Fibroblast of skin of left biceps (primary cell): ENCODE measurements at places on chromosomes 11 and 22.

GRCh38 chr22:49768951-49769690 is 58.6 kb downstream of the BRD1 start:
- no peak for DNase-seq

- no peak for DNase-seq
These were observed 28.6 kb downstream of the RIBC2 start for GRCh38 chr22:45442116-45442515.

DNA sequence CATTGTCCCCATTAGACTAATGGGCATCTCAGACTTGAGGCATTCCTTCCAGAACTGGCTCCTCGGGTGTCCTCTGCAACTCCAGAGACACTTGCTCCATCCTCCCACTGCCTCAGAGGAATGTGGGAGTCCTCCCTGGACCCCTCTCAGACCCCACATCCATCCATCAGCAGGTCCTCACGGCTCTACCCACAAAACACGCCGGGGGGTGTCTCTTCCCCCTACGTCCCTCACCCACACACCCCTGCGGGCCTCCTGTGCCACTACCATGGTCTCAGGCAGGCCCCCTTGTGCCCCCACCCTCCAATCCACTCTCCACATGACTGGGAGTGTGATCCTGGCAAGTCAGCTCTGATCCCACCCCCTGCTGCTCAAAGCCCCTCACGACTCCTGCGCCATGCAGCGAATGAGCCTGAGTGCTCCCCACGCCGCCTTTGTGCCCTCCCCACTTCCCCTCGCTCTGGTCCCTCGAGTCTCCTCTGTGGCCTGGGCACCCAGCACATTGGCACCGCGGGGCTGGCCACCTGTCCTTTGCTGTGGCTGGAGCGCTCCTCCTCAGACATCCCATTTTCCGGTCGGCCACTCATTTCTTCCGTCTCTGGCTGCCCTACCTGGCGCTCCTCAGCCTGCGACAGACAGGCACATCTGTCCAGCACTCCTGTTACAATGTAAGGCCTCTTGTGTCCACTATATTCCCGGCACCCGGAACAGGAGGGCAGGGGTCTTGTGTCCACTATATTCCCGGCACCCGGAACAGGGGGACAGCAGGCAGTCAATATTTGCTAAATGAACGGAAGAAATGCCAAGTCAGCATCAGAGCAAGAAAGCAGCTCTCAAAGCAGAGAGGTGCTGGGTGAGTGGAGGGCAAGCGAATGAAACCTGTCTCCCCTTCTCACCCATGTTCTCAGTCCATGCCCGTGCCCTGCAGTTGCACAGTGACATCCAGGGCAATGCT is 14.2 kb upstream of the MOB2 start:
- no peak for DNase-seq

- peak; percentile 79 for DNase-seq
These were observed 12.9 kb upstream of the CRKL start for GRCh38 chr22:20904008-20904979.

GRCh38 chr11:92166335-92166734 is 58.3 kb upstream of the FAT3 start:
- no peak for DNase-seq

DNA sequence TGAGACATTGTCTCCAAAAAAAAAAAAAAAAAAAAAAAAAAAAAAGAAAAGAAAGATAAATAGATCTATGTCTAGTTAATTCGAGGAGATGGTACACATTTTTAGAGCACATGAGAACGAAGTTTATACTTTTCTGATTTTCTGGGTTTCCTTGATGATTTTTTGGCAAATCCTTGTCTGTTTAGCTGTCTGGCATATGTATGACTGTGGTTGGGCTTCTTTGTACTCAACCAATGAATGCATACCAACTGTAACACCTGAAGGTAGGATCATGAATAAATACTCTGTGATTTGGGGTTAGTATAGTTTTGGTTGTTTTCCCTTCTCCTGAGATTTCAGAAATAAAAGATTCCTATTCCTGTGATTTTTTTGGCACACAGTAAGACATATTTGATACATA is 63.1 kb downstream of the ARHGEF12 start:
- no peak for DNase-seq

GRCh38 chr11:113587308-113587739 is 112.1 kb upstream of the DRD2 start:
- DNase-seq: no peak

DNA sequence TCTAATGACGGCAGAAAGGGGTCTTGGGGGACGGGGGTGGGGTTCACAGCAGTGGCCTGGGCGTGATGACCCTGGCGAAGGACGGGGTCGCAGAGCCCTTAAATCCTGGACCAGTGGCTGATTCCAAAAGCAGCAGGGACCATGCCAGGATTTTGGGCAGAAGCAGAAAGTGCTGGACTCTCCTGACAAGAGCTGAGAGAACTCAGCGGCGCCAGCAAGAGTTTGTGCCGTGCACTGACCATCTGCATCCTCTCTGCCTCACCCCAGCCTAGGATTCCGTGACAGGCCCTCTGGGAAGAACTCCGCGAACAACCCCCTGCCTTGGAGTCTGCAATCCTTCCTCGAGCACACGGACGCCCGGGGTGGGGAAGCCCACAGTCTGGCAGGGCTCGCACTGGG is 644 bp upstream of the NDUFV1 start:
- DNase-seq: no peak

DNA sequence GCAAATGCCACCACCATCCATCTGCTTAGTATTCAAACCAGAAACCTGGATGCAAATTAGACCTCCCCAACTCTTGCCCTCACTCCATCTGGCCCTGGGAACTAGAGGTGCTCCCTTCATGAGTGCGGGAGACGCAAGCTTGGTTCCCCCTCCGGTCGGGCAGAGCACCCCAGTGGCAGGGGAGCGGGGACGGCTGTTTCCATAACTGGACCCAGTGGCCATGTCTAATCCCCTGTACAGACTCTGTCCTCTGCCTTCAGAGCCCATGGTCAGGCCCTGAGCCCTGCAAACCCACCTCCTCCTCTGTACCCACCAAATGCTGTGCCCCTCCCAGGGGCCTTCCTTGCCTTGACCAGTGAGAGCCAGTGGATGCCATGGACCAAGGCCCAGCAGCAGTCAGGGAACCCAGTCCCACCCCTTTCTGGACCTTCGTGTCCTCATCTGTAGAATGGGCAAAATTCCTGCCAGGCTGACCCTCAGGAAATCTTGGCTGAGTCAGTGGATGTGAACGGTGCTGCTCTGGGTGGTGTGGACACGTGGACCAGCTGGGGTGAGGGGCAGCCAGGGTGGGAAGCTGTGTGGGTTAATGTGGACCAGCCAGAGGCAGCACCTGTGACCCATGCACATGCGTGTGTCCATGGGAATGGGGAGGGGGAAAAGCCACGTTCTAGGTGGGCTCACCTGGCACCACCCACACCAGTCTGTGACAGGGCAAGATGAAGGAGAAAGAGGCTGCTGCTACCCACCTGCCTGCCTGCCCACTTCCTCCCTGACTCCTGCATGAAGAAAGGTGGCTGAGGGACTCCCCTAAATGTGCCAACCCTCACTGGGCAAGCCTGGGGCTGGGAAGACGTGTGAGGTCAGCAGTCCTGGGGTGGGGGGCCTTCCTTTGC is 72.8 kb downstream of the LRRC32 start:
- no peak for DNase-seq

- DNase-seq: no peak
These were observed 161.6 kb upstream of the SYN3 start for GRCh38 chr22:33219648-33220384.

GRCh38 chr11:21896746-21897602 is 295.9 kb upstream of the ANO5 start:
- no peak for DNase-seq

GRCh38 chr11:63681321-63682065 is at the start of gene RTN3:
Gene RTN3 (plus strand): TSS chr11:63681500. CDS start chr11:63681637, 137 bp downstream.
- DNase-seq: peak; percentile 91

DNA sequence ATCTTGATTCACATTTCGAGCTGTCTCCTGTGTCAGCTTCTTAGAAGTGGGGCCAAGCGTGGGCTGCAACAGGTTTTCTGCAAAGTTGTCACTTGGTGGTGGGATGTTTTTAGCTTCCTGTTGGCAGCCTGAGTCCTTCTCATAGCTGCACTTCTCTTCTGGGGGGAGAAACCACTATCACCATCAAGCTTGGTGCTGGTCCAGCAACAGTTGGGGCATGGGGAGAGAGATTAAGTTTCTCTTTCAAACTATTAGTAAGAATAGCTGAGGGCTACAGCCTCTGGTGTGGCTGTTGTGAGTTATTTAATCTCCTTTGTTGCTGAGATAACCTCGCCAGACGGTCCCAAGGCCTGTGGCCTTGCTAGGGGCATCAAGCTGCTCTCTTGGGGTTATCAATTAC is 123.3 kb upstream of the CRYBB3 start:
- DNase-seq: no peak

- no peak for DNase-seq
These were observed 14.8 kb downstream of the MOB2 start for GRCh38 chr11:1471736-1472135.

DNA sequence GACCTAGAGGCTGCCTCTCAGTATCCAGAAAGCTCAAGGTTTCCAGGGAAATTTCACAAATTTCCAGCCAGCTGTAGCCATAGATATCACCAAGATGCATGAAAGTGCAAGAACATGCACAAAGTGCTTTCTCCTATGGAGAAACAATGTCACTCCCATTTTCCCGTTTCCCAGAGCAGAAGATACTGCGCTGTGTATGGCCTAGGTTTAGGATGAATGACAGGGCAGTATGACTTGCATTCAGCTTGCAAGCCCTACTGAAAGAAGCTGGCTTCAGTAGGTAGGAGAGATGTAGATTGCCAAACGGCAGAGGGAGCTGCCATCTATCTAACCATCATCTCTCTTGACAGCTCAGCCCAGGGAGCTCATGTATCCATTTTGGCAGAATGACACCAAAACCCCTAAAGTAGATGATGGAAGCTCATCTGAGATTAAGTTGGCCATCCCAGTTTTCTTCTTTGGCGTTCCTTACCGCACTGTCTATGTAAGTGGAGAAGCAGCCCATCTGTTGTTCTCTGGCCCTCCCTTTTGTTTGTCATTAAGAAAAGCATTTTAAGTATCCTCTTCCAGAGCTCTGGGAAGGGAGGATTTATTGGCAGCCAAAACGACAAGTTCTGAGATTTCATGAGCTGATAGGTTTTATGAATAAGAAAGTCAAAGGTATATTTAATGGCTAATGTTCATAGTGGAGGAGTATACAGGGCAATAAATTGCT is 4.6 kb downstream of the TECTA start:
- DNase-seq: no peak

DNA sequence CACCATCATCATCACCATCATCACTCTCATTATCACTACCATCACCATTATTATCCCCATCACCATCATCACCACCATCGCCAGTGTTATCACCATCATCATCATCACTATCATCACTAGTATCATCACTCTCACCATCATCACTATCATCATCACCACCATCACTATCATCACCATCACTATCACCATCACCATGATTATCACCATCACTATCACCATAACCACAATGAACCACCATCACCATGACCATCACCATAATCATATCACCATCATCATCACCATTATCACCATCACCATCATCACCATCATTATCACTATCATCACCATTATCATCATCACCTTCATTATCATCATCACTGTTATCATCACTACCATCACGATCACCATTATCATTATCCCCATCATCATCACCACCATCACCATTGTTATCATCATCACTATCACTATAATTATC is 326.7 kb downstream of the BRD1 start:
- no peak for DNase-seq

DNA sequence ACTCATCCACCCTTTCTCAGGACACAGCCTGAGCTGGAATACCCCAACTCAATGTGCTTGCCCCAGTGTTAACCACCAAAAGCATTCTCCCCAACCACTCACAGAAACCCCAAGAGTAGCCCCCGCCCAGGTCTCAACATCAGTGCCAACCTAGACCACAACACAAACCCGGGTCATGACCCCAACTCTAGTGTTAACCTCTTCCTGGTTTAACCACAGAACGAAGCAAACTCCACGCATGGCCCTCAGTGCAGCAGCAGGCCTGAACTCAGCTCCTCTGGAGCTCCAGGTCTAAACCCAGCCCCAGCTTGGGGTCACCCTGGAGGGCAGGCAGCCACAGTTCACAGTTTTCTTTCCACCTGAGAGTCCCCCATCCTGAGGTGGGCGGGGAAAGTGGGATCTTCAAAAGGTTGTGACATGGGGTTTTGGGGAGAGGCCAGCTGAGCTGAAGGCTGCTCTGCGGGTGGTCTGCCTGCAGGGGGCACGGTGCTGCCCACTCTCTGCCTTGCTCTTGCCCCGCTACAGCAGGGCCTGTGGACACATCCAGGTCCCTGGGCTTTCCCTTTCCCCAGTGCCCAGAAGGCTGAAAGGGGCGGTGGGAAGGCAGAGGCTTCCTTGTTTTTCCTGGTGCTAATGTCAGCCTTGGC is 37.9 kb downstream of the NECTIN1 start:
- DNase-seq: no peak

DNA sequence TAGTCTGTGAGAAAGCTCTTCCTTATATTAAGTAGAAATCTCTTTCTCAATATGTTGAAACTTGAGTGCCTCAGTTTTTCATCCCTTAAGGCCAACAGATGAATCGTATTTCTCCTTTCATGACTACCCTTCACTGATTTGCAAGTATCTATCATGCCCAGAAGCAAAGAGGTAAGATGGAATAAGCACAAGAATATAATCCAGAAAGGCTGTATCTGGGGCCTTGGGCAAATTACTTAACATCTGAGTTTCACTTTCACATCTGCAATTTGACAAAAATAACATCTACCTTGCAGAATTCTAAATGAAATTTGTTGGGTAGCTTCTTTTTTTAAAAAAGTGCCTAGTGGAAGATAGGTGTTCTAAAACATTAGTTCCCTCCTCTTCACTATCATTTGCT is 552.4 kb upstream of the ANO5 start:
- no peak for DNase-seq

DNA sequence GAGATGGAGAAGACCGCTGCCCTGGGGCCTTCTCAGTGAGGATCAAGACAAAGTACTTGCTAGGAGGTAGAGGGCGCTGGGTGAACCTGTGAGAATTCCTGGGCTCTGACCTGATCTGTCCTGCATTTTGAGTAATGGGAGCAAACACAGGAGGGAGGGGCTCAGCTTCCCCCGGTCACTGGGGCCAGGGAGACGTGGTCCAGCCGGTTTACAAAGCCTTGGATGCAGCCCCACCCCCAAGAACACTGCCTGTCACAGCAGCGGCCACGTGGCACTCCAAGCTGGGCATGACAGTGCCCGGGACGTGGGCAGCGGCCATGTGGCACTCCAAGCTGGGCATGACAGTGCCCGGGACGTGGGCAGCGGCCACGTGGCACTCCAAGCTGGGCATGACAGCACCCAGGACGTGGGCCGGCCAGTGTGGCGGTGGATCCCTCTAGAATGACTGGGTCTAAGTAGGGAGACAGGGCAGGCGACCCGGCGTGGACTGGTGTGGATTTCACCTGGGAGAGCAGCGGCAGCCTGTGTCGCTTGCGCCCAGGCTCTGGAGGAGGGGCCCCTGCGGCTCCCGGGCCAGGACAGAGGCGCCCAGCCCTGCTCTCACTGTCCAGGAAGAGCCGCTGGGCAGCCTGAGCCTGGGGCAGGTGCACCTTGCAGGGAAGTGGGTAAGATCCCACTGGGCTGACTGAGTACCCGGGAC is 2.5 kb upstream of the TTLL8 start:
- no peak for DNase-seq

DNA sequence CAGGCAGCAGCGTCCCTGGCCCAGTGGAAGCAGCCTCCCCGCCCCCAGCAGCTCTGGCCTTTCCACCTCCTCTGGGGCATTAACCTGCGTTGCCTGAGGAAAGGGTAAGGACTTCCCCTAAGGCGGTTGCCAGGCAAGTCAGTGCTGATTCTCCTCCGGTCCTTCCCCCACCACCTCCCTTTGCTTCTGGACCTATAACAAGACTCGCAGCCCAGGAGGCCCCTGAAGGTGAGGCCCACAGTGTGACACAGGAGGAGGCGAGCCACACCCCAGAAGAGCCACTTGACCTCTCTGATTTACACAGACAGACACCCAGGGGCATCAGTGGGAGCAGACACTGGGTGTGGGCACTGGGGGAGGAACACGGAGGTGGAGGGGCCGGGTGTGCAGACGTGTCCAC is 35.4 kb downstream of the ASCL2 start:
- DNase-seq: no peak
